GM23248 (cell line): ENCODE measurements at places on chromosomes 6 and 20.

GRCh38 chr6:6688283-6688682 is 99.8 kb downstream of the LY86 start:
- DNase-seq: no peak

GRCh38 chr6:7974938-7975763 is 64.6 kb upstream of the TXNDC5 start:
- peak; percentile 94 for DNase-seq

DNA sequence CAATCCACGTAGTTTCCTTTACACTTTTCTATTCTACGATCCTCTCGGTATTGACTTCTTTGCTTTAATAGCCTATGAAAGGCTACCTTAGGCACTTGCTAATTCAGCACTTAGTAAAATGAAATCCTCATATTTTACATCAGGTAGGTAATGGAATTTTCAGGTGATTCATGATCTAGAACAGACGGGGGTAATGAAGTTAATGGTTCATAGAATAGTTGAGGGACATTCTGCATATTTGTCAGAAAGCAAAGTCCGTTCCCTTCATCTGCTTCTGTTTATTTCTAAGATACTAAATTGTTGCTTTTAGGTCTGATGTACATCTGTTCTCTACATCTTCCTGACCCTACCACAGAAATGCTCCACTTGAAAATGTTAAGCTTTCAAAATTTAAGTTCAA is 431.7 kb downstream of the CDKAL1 start:
- DNase-seq: no peak

- DNase-seq: no peak
These were observed 24.7 kb upstream of the ASXL1 start for GRCh38 chr20:32333181-32333987.

- DNase-seq: peak; percentile 47
These were observed 44.6 kb downstream of the TOX2 start for GRCh38 chr20:43959079-43959919.

- DNase-seq: no peak
These were observed 5.2 kb downstream of the C20orf204 start for GRCh38 chr20:64041040-64041780.

DNA sequence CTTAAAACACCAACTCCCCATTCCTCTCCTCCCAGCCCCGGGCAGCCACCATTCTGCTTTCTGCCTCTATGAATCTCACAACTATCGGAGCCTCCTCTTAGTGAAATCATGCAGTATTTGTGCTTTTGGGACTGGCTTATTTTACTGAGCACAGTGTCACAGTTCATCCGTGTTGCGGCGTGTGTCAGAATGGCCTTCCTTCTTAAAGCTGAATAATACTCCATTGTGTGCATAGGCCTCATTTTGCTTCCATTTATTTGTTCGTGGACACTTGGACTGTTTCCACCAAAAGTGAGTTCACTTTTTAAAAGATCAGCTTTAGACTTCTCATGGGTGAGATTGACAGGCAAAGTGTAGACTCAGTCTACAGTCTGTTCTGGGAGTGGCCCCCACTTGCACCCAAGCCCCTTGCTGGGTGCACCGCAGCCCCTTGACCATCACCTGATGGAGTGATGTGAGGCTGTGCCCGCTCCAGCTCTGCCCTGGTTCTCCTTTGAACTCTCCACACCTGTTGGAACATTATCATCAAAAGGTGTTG is 12.6 kb downstream of the DUSP22 start:
- no peak for DNase-seq

DNA sequence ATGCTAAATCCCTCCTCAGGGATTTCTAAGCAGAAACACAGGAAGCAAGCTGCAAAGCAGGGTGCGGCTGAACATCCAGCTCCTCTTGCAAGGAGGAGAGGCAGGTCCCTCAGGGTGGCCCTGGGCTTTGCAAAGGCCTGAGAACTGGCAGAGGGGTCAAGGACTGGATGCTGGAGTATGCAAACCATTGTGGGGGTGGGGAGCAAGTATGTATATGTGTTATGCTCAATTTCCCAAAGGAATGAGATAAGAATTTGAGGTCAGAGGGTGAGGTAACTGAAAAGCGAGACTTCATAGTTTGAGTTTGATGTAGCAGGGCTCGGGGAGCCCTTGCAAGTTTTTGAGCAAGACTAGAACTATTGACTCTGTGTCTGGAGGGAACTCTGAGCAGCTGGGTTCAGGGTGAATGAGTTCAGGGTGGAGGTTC is 11.2 kb downstream of the SLC22A2 start:
- no peak for DNase-seq

- DNase-seq: no peak
These were observed 532.7 kb downstream of the BCKDHB start for GRCh38 chr6:80639181-80639629.

DNA sequence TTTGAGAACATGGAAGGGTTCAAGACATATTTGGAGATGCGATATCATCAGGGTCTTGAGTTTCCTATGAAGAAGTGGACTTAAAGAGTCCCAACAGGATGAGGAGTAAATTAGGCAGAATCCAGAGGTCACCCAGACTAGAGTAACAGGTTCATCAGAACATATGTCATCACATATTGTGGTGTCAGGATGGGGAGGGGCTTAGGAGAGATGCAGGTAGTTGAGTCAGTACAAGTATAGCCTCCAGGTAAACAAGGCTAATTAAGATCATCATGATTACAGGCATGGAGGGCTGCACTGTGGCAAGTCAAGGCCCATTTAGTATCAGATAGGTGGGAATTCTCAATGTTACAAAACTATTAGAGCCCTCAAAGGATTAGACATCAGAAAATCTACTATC is 90.1 kb upstream of the PAK5 start:
- DNase-seq: no peak
